NCI-H1092 treated with DMSO at 0.1 percent for 48 hours (cell line): ENCODE measurements at places on chromosomes 12 and 14.

- DNase-seq: no peak
Measured at GRCh38 chr12:89180496-89180895, 171.8 kb downstream of the DUSP6 start.

GRCh38 chr14:72201645-72202044 lies 269.4 kb downstream of the RGS6 start:
- no peak for DNase-seq

DNA sequence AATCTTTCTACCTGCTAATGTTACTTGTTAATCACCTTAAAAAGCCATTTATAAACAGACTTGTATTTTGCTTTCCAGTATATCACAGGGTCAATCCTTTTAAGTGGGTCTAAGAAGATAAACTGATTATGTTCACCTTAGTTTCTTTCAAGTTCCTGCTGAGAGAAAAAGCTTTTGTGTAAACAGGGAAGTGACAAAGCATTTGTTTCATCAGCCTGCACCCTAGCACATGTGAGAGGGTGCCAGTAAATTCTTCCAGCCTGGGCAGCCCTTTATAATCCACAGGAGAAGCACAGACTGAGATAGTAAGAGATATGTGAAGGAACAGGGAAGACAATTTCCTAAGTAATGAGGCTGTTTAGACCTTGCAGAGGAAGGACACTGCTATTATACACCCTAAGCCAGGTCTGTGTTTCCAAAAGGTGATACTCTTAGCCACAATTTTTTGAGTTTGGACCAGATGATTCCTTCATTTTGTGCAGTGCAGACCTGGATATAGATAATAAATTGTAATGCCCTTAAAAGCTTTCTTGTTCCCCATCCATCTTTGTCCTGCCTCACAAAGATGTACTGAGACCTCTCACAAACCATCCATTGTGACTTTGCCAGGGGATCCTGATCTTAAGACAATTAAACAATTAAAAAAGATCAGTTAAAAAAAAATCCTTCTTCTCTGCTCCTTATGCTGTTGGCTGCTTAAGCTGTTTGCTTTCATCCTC lies 150.7 kb downstream of the KTN1 start:
- no peak for DNase-seq

DNA sequence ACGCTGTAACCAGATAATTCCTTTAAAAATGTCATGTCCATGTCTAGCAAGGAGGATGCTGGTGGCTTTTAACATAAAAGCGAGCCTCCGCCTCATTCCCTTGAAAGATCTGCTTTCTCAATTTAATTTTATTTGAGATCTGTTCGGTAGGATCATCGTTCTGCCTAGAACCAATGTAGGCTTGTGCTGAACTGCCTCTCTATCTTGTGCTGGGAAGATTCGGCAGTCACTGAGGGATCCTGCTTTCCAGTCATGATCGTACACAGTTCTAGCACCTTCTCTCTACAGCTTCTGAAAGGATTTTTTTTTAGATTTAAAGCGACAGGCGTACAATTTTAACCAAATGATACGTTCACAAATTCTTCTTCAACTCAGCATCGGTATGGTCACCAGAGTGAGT lies 54.3 kb downstream of the PEBP1 start:
- DNase-seq: peak; percentile 69

DNA sequence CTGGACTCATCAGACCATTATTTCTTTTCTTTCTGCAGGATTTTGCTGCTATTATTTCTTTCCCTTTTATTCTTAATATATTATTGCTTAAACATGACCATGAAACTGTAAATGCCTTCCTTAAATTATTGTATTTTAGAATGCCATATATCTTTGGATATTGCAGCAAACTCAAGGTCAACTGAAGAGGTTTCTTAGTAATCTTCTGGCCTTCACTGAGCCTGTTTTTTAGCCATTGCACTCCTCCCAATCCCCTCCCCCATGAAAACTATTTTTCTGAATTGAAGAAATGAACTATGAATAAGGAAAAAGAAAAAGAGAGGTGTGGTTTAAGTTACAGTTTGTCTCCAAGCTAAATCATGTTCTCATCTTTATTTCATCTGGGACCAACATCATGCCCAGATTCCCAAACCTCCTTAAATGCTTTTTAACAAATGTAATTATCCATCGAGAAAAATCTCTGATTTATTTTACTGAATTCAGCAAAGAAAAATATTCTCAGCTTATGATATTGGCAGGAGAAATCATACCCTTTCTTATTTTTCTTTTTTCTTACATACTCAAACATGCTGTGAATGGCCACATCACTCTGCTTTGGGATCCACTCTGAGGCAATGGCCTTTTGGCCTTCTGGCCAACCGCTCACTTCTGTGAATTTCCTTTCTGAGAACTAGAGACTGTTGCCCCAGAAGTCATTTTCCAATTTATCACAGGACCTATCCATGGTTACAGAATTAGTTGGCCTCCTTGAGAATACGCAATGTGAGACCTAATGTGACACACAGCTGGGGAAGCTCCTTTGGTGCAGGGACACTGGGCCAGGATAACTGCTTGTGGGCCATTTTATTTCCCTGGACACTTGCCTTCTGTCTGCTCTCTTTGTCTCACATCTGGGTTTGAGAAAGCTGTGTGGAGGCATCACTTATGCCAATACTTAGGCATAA lies 50.9 kb downstream of the IGF1 start:
- DNase-seq: no peak

- DNase-seq: no peak
Measured at GRCh38 chr12:126418400-126418799, 1353.2 kb downstream of the AACS start.

DNA sequence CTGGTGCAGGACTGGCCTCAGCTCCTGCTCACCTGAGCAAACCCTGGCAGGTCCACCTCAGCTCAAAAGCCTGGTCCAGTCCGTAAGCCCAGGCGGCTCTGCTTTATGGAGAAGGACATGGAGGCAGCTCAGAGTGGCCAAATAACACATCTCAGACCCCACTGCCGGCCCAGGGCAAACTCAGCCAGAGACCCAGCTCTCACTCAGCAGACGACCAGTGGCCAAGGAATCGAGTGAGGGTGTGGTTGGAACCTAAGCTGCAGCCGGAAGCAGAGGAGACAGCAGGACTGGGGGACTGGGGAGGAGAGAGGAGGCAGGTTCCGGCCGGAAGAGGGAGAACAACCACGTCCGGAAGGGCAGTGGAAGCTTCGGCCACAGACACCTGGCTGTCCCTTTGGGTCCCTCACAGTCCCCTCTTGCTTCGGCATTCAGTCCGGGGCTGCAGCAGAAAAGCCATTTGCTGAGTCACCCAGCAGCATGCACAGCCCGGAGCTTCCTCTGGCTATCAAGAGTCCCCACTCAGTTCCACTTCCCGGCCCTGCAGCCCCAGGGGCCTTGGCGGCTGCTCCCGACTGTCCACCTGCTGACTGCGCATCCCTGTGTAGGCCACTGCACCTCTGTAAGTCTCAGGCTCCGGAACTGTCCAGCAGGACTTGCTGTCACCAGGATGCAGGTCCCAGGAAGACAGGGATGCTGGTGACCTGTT lies 104.0 kb downstream of the CALM1 start:
- DNase-seq: no peak

GRCh38 chr14:81884382-81884781 lies 350.7 kb upstream of the SEL1L start:
- DNase-seq: no peak
